Suprapubic skin (tissue), 4 donors: ENCODE measurements at places on chromosomes 3 and 15. TPM values are rescaled to one million over a fixed set of nuclear protein-coding genes. Genes with fewer than 3 reads are reported as not detected.

DNA sequence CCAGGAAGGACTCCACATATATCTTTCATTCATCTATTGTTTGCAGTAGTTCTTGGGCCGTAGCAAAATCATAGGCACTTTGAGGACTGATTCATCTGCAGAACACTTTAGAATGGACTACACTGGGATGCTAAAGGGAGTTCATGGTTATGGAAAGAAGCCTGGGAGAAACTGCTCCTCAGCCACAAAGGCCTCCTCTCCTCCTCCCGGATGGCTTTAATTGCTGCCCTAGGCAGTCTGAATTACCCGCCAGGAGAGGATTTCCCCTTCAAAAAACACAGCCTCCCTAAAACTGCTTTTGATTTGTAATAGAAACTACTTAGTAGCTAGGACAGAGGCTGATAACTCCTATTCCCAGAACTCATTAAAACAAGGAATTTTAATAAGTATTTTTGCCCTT, 4.6 kb downstream of the TMEM266 start:
- H3K36me3 ChIP-seq: no peaks in the 10 kb centered on the region
- no peak for DNase-seq
- H3K27ac ChIP-seq: no peak overlapping the region

GRCh38 chr15:101406036-101406435, 83.5 kb downstream of the PCSK6 start:
- H3K4me1 ChIP-seq: peaks cover 4% of the 10 kb centered on the region
- H3K27me3 ChIP-seq: no peaks in the 10 kb centered on the region
- H3K27ac ChIP-seq: no peak overlapping the region
- H3K4me3 ChIP-seq: no peak overlapping the region

- no peaks in the 10 kb centered on the region for H3K27me3 ChIP-seq
- no peak overlapping the region for H3K4me3 ChIP-seq
- H3K27ac ChIP-seq: no peak overlapping the region
- H3K4me1 ChIP-seq: no peaks in the 10 kb centered on the region
- no peak for DNase-seq
Measured at GRCh38 chr3:60076331-60076730, 1026.5 kb upstream of the CFAP20DC start.

DNA sequence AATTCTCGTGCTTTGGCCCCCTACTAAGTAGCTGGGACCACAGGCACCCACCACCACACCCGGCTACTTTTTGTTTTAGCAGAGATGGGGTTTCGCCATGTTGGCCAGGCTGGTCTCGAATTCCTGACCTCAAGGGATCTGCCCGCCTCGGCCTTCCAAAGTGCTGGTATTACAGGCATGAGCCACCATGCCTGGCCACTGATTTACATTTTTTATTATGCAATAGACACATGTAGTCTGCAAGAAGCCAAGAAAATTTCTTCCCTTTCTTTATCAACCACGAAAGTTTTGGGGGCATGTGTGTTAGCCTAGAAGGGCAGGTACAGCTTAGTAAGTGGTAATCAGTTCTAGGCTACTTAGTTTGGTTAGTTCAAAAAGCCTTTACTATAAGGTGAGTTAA, 51.1 kb downstream of the LRRFIP2 start:
- no peaks in the 10 kb centered on the region for H3K27me3 ChIP-seq
- no peak for DNase-seq
- no peak overlapping the region for H3K27ac ChIP-seq

- H3K27ac ChIP-seq: peak overlapping the region; percentile 1
- no peaks in the 10 kb centered on the region for H3K27me3 ChIP-seq
- no peak overlapping the region for H3K4me3 ChIP-seq
- no peaks in the 10 kb centered on the region for H3K36me3 ChIP-seq
- H3K4me1 ChIP-seq: no peaks in the 10 kb centered on the region
- DNase-seq: no peak
Measured at GRCh38 chr15:79475306-79475705, 43.2 kb downstream of the MINAR1 start.

DNA sequence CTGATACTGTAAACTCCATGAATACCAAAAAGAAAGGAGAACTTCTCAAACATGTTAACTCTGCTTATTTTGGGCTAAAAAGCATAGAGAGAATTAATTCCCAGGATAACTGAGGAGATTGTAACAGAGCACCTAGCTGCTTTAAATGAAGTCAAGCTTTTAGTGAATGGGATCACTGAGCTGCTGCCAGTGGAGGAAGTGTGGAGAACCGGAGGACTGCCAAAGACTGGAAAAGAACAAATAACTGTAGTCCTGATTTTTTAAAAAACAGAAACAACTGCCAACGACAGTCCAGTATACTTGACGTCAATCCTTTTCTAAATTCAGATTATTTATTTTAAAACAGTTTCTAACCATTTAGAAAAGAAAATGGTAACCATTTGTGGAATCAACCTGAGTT, 3.3 kb downstream of the C3orf70 start:
- peaks cover 8% of the 10 kb centered on the region for H3K27me3 ChIP-seq
- no peak for DNase-seq
- H3K4me1 ChIP-seq: peaks cover 25% of the 10 kb centered on the region

- H3K4me1 ChIP-seq: peaks cover 54% of the 10 kb centered on the region
- no peak overlapping the region for H3K4me3 ChIP-seq
- no peak for DNase-seq
- peaks cover 14% of the 10 kb centered on the region for H3K36me3 ChIP-seq
- H3K27me3 ChIP-seq: no peaks in the 10 kb centered on the region
Measured at GRCh38 chr3:141400073-141400971, 32.0 kb downstream of the ZBTB38 start.

DNA sequence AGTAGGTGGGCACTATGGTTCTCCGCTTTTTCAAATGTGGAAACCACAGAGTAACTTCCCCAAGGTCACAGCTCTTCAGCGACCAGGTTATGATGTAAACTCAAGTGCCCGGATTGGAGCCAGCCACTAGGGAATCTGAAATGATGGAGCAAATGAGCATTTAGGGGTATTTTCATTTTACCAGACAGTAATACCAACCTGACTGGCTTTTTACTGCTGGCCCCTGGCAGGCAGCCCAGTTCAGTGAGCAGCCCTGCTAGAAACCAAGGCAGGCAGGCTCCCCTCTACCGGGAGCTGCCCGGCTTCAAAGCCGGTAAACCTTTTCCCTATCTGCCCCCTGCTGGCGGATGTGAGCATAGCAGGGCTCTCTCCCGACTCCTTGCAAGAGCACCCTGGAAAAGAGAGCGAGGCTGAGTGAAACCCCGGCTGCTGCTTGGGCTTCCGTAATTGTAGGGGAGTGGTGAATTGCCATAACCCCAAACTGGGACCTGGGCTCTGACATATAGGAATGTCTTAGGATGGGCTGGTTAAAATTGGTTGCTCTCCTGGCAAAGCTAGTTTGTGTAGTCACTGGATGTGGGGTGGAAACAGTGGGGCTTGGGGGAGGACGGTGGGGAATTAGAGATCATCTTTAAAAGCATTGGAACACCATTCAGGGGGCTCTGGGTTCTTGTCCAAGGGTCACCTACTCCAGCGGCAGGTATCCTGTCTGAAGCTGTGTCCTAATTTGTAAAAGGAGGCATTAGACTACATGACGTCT, 98.0 kb upstream of the TNFAIP8L3 start:
- no peaks in the 10 kb centered on the region for H3K36me3 ChIP-seq
- no peak overlapping the region for H3K27ac ChIP-seq
- peak; percentile 92 for DNase-seq
- H3K4me1 ChIP-seq: peaks cover 8% of the 10 kb centered on the region
- H3K27me3 ChIP-seq: peaks cover 19% of the 10 kb centered on the region
- H3K4me3 ChIP-seq: no peak overlapping the region

GRCh38 chr3:79286882-79287281, 480.9 kb downstream of the ROBO1 start:
- H3K27ac ChIP-seq: no peak overlapping the region
- H3K4me1 ChIP-seq: no peaks in the 10 kb centered on the region
- no peaks in the 10 kb centered on the region for H3K27me3 ChIP-seq
- H3K4me3 ChIP-seq: no peak overlapping the region
- H3K36me3 ChIP-seq: no peaks in the 10 kb centered on the region
- no peak for DNase-seq

DNA sequence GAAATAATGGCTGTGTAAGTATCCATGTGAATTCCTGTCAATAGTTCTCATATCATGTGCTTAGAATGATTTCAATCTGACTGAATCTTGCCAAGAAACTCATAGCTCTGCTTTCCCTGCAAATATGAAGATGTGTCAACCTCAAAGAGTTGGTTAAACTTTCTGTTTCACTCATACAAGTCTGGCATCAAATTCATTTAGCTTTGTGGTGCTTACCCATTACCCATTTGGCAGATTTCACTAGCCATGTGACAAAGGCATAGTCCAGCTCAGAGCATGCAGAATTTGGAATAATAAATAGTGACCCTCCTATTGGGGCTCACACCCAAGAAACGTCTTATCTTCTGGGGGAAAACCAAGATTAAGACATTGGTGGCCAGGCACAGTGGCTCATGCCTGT, 256.6 kb upstream of the TPRG1 start:
- H3K4me3 ChIP-seq: no peak overlapping the region
- peak overlapping the region; percentile 10 for H3K27ac ChIP-seq
- H3K27me3 ChIP-seq: no peaks in the 10 kb centered on the region
- no peak for DNase-seq

- H3K27ac ChIP-seq: no peak overlapping the region
- DNase-seq: no peak
- H3K36me3 ChIP-seq: no peaks in the 10 kb centered on the region
- no peak overlapping the region for H3K4me3 ChIP-seq
Measured at GRCh38 chr3:83438188-83438587, 1520.6 kb upstream of the CADM2 start.

DNA sequence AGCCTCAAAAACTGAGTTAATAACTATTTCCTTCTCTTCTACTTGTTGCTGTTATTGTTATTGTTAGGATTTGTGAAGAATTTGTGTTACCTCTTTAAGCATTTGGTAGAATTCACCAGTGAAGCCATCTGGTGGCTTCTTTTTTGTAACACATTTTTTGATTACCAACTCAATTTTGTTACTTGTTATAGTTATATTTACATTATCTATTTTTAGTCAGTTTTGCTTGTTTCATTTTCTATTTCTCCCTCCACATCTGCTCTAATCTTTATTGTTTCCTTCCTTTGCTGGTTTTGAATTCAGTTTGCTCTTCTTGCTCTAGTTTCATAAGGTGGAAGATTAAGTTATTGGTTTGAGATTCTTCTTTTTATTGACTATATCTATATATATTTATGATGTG, 3.7 kb upstream of the SLC9C1 start:
- H3K27me3 ChIP-seq: no peaks in the 10 kb centered on the region
- DNase-seq: no peak
- no peak overlapping the region for H3K27ac ChIP-seq
- H3K4me3 ChIP-seq: no peak overlapping the region
- no peaks in the 10 kb centered on the region for H3K36me3 ChIP-seq
- peaks cover under 1% of the 10 kb centered on the region for H3K4me1 ChIP-seq

DNA sequence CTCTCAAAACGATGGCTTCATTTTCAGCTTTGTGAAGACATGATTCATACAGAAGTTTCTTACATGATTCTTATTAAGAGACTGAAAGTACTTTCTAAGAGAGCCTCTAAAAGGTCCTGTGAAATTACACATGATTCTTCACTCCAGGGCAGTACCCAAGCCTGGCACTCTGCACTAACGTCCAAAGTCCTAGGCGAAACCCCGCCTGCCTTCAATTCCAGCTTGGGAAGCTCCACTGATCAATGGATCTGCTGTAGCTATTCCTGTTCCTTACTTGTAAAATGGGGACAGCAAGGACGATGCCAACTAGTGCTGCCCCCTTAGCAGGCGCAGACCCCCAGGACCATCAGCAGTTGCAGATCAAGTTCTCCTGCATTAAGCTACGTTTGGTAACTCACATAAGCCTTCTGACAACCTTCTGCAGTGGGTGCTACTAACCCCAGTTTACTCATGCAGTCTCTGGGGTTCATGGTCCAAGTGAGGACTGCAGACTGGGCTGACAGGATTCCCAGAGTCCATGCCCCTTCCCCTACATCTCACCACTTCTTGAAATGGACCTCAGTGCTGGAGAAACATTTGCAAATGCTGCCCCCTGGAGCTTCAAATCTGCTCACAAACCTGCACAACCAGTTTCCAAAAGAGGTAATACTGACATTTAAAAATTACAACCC, 10.6 kb downstream of the CHCHD4 start:
- peaks cover 15% of the 10 kb centered on the region for H3K4me1 ChIP-seq
- H3K36me3 ChIP-seq: peaks cover 50% of the 10 kb centered on the region
- DNase-seq: no peak
- H3K27me3 ChIP-seq: no peaks in the 10 kb centered on the region

DNA sequence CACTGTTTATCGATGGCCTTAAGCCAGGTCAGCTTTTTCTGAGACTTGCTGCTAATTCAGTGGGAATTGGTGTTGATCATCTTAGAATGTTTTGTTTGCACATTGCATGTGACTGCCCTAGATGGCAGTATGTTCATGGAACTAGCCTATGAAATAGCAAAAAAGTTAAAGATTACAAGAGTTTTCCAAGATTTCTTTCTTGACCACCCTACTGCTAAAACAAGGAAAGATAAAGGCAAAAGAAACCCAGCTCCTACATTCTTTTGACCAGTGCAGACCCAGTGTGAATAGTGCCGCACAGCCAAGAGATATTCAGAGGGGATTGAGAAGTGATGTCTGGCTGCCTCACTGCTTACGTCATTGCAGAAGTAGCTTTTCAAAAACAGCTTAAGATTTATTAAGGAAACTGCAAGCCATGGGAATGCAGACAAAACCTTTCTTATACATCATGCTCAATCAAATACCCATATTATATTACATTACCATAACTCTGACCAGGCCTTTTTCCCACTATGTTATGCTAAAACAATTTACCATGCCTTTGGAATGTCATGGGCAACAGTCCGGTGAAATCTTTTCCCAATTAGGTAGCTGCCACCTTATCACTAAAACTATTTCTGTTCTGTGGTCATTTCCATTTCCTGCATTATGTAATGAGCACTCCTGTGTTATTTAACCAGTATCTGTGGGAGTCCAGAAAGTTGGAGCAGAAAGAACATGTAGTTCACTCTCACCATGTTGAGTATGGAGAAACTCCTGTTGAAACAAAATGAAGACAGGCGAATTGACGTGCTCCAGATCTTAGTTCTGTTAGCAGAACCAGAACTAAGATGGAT, 6.0 kb downstream of the PHLDB2 start:
- H3K27ac ChIP-seq: peak overlapping the region; percentile 50
- peaks cover 46% of the 10 kb centered on the region for H3K4me1 ChIP-seq

GRCh38 chr3:133962849-133963248, 66.9 kb downstream of the SLCO2A1 start:
- no peaks in the 10 kb centered on the region for H3K27me3 ChIP-seq
- H3K27ac ChIP-seq: peak overlapping the region; percentile 84
- H3K36me3 ChIP-seq: no peaks in the 10 kb centered on the region
- no peak for DNase-seq
- H3K4me1 ChIP-seq: peaks cover 39% of the 10 kb centered on the region
- H3K4me3 ChIP-seq: no peak overlapping the region

CAND2 gene
- total RNA-seq: 1.4 TPM

RHOA gene
- 373 TPM for total RNA-seq

MB21D2 gene
- 12.2 TPM for total RNA-seq

NMNAT3 gene
- total RNA-seq: 25.0 TPM

GPR62 gene
- not detected for total RNA-seq

THSD4 gene
- total RNA-seq: 16.6 TPM

SOX2 gene
- total RNA-seq: 1.5 TPM

MAPKBP1 gene
- 69.3 TPM for total RNA-seq

CCDC39 gene
- total RNA-seq: not detected
